NCI-H748 treated with DMSO at 0.1 percent for 48 hours (cell line): ENCODE measurements at places on chromosomes 12 and 14.

DNA sequence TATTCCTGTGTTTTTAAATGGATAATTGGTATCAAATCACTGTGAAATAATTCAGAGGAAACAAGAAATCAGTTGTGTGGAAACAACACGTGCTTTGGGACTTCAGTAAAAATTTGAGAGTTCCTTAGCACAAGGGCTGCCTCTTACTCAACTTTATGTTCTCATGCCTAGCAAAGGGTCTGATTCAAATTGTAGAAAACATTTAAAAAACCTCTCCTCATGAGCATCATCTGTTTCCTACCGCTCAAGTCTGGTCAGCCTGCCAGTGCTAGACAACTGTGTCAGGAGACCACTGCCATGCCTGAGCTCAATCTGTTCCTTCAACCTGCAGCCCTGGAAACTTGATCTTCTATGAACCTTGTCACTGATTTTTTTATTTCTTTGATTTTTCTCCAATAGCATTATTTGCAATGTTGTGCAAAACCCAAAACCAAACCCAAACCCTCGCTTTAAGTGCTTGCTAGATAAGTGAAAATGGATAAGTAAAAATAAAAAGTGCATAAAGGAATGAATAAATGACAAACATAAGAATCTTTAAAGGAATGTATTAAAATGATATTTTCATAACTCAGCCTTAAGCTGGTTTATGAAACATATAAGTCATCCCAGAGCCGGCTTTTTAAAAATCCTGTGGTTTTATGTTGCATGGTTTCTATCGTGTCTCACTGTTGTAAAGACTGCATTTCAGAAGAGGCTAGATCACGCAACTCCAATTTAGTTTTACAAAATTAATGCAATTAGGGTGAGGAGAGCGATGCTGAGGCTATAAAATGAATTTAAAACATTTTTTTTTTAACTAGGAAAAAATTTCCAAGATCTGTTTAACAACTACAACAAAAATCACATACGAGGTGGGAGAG, 361.2 kb upstream of the PDE3A start:
- DNase-seq, result no peak

DNA sequence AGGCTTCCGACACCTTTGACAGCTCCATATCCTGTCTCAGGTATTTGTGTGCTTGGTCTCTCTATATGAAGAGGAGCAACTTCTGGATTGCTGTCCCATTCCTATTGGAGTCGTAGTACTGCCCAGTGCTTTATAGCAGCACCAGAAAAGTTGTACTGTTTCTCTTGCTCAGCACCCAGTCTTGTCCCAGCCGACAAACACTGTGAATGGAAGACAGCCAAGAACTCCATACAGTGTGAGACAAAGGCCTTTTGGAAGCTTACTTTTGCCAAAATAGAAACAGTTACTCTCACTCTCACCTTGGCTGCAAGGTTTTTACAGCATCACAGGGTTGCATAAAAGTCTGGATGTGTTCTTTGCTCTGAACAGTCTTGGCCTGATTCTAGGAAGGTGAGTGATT, 105.3 kb downstream of the TGFB3 start:
- DNase-seq, result no peak

DNA sequence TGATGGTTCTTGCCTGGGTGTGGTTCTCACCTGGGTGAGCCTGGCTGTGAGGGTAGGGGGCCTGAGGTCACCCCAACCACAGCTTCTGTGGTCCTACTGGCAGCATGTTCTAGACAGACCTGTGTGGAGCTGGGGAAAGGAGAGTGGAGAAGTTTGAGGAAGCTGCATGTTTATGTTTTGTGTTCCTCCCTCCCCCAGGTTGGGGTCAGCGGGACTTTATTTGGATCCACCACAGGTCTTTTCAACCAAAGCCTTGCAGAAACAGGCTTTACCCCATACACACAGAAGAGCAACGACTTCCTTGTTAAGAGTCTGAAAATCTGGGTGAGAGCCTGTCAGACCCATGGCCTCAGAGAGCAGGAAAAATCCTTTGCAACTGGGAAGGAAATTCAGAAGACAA, 5.6 kb downstream of the CD9 start:
- DNase-seq, result no peak

DNA sequence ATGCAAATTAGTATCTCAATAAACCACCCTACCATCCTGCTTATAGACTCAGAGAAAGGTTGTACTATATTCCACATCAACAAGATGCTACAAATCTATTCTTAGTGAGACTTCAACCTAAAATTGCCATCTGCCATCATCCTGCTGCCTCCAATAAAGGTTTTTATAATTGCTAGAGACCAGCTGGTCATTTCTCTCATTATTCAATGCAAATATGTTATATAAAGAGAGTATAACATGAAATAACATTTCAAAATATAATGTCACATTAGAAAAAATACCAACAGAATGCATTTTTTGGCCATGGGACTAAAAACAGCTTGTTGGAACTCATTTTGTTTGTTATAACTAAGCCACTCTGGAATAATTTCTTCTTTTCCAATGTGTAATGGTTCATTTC, 247.3 kb downstream of the LRIG3 start:
- DNase-seq, result no peak

- DNase-seq, result no peak
Measured at GRCh38 chr12:108454539-108455139, 60.4 kb upstream of the FICD start.

- no peak for DNase-seq
Measured at GRCh38 chr12:119914666-119915065, 37.5 kb upstream of the CIT start.

DNA sequence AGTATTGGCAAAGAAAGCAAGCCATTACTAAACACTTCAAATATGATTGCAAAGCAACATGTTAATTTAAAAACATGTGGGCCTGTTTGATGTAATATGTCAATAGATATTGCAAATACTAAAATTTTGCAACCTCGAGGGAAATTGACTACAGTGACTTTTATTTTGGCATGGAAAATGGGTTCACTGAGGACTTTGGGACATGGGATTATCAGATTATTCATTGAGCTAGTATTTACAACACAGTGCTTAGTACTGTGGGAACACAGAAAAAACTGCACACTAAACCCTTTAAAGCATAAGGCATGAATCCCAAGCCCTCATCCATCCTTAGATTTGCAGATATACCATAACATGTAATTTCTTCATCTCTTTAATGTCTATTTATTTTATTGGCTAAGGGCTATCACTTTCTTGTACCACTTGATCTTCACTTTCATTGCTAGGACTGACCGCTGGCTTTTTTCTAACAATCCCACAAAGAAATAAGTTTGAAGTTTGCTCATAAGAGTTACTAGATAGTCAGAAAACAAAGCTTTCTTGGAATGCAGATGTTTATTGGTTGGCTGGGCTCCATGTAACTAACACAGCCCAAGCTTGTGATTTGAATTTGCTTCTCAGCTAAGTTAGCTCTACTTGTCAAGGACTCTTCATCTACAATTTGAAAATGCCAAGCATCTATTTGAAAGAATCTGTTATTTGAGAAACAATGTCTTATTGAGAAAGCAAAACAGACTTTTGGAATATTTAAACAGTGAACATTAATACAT, 48.7 kb downstream of the PPFIBP1 start:
- DNase-seq, result no peak

DNA sequence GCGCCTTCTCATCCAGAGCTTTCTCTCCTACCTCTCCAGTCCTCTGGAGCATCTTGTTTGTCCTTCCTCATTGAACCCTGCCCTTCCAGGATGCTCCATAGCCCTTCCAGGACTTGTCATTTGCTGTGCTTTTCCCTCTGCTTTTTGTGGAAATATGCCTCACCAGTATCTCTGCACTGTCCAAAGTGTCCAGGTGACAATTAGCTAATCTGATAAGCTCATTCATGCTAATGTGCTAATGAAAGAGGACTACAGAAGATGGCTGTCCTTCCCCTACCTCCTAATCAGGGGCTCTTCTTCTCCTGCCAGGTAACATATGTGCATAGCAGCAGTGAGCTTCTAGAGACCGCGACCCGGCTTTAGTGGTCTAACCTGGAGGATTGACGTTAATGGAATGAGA, 58.4 kb upstream of the OTX2 start:
- no peak for DNase-seq

GRCh38 chr12:24896171-24896570, 52.7 kb downstream of the BCAT1 start:
- no peak for DNase-seq

DNA sequence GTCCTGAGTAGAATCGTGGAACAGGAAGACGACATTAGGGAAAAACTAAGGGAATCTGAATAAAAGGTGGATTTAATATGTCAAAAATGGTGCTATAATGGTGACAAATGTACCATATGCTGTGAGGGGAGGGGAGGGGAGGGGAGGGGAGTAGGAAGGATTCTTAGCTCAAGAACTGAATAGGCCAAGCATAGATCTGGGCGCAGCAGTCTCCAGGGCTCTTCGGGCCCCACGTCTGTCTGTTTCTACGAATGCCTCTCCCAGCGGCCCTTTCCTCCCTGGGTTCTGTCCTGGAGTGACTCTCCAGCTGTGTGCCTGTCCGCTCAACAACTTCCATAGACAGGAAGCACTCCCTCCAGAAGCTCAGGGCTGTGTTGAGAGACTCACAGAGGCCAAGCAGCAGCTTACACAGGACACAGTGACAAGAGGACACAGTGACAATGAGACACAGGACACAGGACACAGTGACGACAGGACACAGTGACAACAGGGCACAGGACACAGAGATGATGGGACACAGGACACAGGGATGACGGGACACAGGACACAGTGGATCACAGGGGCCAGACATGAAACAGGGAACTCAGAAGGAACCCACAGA, 42.4 kb upstream of the PPP2R5C start:
- no peak for DNase-seq

DNA sequence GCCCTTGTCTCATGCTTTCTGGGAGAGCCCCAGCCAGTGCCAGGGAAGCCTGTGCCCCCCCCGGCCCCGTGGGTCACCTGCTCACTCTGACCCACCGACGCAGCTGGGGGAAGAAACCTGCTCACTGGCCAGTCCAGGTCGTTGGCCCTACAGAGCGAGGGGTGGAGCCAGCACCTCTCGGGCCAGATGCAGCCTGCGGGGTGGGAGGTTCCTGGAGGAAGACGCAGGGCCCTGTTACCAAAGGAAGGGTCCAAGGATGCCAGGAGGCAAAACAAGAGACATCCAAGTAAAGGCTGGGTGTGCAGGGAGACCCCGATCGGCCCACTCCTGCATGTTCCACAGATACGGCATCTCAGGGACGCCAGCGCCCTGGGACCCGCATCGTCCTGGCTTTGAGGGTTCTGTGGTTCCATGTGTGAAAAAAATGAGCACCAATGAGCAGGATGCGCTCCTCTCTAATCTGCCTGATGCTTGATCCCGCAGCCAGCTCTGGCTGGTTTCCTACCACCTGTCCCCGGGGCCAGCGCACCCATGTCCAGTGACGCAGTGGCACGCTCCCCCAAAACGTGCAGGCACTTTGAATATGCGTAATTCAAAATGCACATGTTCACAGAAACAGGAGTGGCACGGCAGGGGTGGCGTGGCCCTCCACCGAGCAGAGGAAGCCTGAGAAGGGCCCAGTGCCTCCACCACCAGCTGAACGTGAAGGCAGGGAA, 66.0 kb upstream of the GALNT9 start:
- DNase-seq, result no peak

GRCh38 chr12:56253091-56253490, 5.1 kb downstream of the ANKRD52 start:
- no peak for DNase-seq

DNA sequence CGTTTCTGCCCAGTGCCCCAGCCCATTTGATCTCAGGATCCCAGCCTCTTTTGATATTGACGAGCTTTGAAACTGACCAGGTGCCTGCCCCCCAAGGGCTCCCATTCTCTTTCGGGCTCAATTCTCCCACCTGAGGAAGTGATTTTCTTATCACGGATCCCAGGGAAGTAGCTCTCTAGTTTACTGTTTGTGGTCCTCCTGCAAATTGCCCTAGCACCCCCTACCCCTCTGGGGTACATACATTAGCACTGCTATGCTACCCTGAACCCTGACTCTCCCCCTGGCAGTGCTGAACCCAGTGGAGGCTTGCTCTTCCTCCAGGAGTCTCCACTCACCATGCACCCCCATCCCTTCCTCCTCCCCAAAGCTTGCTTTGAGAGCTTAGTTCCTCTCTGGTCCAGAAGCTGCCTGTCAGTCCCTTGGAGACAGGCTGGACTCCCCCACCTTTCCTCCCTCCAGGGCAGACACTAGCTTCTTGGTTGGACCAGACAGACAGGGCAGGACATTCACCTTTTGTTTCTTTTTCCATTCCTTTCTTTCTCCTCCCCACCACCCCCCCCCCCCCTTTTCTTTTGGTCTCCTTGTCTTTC, 4.4 kb upstream of the TBX3 start:
- DNase-seq, result no peak

DNA sequence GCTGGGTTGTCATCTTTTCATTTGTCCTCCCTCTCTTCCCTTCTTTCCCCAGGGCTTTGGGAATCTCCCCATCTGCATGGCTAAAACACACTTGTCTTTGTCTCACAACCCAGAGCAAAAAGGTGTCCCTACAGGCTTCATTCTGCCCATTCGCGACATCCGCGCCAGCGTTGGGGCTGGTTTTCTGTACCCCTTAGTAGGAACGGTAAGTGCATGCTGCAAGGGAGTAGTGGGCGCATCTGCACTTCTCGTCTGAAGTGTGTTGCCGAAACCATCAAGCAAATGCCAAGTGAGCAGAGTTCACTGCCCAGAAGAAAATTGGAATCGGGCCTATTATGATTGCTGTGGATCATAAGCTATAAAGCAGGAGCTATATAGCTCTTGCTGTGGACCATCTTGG, 10.6 kb upstream of the AKAP5 start:
- DNase-seq, result no peak

DNA sequence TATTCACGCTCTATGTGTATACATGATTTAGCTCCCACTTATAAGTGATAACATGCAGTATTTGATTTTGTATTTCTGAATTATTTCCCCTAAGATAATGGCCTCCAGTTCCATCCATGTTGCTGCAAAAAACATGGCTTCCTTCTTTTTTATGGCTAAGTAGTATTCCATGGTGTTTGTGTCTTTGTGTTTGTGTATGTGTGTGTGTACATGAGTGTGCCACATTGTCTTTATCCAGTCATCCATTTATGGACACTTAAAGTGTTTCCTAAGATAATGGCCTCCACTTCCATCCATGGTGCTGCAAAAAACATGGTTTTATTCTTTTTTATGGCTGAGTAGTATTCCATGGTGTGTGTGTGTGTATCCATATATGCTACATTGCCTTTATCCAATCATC, 25.1 kb downstream of the USP15 start:
- no peak for DNase-seq

DNA sequence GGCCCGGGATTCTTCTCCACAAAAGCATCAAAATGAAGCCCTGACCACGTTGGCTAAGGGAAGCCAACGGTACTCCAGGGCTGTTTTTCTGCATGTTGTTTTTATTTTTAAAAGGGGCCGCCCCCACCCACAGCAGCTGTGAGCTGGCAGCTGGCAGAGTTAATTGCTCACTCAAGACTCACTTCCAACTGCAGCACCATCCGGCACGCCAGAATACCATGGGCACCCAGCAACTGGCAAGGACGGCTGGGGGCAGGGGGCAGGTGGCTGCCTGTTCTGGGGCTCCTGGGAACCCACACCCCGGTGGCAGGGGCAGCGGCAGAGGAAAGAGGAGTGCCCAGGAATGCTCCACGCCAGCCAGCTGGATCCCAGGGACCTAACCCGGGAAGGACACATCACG, 44.3 kb downstream of the NCOR2 start:
- no peak for DNase-seq

- no peak for DNase-seq
Measured at GRCh38 chr14:92759679-92760523, 11.5 kb upstream of the LGMN start.

GRCh38 chr14:65915125-65915524, 502.6 kb downstream of the FUT8 start:
- no peak for DNase-seq
